ENCODE measurements at places on chromosomes 11 and 22.
A peak's percentile ranks its signal among the peaks of the same experiment; 100 is the strongest.

- no peak for DNase-seq
These were observed 347.0 kb upstream of the SYN3 start for GRCh38 chr22:33405194-33405593.

DNA sequence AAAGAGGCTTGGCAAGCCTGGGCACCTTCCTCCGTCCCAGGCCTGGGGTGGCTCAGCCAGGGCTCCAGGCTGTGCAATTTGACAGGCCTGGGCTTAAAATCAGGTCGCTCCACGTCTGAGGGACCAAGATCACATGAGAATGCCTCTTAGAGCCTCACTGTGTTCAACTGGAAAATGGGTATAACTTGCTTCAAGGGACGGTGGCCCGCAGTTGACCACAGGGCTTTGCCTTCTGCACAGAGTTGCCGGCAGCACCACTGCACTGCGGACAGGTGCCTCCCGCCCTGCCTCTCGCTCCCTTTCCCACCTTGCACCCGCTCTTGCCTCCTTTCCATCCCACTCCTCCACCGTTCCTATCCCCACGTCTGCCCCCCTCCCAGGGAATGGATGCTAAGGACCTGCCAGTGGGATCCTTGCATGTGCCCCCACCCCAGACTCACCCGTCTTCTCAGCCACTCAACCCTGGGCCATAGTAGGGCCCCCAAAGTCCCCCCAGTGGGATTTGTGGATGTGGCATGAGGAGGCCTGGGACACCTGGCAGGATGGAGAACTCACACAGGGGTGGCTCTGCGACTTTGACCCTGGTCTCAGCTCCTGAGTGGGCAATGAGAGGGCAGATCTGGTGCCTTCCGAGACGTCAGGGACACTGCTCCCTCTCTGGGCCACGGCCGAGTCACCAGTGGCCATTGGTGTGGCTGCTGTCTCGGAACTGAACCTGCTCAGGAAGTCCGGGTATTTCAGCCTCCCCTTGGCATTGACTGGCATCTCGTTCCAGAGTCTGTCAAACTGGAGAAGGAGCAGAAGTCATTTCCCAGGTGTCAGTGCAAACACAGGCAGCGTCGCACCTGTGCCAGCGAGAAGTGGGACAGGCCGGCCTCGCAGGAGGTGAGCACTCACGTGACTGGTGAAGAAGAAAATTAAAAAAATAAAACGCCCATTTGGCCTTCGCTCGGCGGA, 128.0 kb downstream of the MPPED1 start:
- DNase-seq: no peak

DNA sequence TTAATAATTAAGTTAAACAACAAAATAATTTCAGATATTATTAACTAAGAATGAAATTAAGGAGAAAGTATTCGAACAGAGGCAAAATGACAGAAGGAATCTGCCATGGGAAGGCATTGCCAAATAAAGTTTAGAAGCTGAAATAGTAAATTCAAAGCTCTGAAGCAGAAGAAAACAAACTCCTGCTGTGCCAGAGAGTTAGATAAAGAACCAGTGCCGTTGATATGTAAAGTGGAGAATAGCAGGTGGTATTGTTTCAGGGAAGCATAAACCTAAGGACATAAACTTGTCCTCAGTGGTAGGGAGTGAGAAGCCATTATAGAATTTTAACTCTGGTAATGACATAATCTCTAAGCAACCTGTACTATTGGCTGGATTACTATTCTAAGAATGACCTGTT, 2.7 kb upstream of the HBG2 start:
- no peak for DNase-seq

DNA sequence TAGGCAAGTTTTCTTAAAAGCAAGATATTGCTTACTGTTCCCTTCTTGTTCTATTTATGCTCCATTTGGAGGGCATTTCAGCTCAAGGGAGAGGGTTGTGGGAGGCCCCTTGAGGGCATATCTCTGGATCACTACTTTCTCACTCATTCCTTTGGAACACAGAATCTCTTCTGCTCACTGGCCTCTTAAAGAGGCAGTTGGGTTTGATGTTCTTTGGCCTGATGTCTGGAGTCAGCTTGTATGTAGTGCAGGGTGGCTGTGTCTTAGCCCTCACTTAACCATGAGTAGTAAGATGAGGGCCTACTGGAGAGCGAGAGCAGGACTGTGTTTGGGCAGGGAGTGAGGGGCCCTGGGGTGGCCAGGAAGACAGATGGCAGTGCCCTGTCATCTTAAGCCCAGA, 3.6 kb downstream of the INCENP start:
- no peak for DNase-seq

DNA sequence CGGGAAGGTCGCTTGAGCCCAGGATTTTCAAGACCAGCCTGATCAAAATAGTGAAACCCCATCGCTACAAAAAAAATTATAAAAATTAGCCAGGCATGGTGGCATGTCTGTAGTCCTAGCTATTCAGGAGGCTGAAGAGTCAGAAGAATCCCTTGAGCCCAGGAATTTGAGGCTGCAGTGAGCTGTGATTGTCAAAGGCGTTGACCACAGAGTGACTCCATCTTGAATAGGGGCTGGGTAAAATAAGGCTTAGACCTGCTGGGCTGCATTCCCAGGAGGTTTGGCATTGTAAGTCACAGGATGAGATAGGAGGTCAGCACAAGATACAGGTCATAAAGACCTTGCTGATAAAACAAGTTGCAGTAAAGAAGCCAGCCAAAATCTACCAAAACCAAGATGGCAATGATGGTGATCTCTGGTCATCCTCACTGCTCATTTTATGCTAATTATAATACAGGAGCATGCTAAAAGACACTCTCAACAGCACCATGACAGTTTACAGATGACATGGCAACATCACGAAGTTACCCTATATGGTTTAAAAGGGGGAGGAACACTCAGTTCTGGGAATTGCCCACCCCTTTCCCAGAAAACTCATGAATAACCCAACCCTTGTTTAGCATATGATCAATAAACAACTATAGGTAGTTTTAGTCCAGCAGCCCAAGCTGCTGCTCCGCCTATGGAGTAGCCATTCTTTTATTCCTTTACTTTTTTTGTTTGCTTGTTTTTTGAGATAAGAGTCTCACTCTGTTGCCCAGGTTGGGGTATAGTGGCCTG, 2.8 kb upstream of the RDX start:
- no peak for DNase-seq

DNA sequence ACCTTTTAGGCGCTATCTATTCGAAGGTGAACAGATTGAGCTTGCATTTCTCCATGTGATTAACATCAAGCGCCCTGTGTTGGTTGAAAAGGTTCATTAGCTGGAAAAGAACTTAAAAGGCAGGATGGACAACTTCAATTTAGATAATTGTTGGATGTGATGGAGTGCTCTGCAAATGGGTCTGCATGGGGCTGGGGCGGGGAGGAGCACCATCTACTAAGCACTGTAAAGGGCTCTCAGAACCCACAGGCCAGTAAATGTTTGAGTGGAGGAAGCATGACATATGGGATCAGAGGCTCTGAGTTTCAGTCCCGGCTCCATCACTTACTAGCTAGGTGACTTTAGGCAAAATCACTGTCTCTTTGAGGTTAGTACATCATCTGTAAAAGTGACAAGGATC, 28.2 kb downstream of the ARL14EP start:
- DNase-seq: no peak

DNA sequence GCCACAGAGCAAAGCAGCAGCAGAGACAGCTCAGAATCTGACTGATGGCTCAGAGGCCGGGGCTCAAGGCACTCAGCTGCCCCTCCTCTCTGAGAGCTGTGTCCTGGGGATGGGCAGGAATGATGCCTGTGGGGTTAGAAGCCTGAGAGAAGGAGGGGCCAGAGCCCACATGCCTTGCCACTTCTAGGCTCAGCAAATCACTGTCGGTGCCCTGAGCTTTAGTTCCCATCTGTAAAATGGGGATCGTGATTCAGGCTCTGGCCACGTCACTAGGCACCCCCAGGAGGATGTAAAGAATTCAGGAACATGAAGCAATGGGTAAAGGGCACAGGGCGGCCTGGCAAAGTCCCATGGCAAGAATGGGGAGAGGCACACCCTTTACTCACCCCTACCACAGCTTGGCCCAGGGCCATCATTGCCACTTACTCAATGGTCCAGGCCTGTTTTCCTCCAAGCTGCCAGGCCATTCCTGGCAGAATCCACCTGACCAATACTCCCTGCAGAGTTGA, 3.4 kb upstream of the CDC42EP2 start:
- DNase-seq: no peak

DNA sequence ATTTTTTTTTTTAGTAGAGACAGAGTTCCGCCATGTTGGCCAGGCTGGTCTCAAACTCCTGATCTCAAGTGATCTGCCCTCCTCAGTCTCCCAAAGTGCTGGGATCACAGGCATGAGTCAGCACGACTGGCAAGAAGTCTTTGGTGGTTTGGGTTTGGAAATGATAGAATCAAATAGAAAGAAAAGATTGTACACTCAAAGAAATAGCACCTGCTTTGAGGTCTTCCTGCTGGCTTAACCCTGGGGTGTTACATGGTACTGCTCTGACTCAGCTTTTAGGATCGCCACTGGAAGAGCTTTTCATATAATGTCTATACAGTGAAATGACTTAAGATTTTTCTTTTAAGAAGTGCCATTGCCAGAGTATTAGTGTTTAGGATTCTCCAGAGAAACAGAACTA, 50.2 kb downstream of the JAM3 start:
- peak; percentile 91 for DNase-seq

GRCh38 chr11:59669611-59670009, 773 bp upstream of the PATL1 start:
- no peak for DNase-seq

- no peak for DNase-seq
These were observed 231.9 kb upstream of the ISX start for GRCh38 chr22:34834059-34834458.

- no peak for DNase-seq
These were observed 227.5 kb upstream of the NARS2 start for GRCh38 chr11:78802058-78802761.

- no peak for DNase-seq
These were observed 27.6 kb upstream of the TOLLIP start for GRCh38 chr11:1336836-1337646.

DNA sequence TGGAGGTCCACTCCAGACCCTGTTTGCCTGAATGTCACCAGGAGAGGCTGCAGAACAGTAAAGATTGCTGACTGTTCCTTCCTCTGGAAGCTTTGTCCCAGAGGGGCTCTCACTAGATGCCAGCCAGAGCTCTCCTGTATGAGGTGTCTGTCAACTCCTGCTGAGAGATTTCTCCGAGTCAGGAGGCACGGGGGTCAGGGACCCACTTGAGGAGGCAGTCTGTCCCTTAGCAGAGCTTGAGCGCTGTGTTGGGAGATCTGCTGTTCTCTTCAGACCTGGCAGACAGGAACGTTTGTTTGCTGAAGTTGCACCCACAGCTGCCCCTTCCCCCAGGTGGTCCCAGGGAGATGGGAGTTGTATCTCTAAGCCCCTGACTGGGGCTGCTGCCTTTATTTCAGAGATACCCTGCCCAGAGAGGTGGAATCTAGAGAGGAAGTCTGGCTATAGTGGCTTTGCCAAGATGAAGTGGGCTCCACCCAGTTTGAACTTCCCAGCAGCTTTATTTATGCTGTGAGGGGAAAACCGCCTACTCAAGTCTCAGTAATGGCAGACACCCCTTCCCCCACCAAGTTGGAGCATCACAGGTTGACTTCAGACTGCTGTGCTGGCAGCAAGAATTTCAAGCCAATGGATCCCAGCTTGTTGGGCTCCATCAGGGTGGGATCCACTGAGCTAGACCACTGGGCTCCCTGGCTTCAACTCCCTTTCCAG, 99.4 kb downstream of the PDE3B start:
- DNase-seq: no peak

DNA sequence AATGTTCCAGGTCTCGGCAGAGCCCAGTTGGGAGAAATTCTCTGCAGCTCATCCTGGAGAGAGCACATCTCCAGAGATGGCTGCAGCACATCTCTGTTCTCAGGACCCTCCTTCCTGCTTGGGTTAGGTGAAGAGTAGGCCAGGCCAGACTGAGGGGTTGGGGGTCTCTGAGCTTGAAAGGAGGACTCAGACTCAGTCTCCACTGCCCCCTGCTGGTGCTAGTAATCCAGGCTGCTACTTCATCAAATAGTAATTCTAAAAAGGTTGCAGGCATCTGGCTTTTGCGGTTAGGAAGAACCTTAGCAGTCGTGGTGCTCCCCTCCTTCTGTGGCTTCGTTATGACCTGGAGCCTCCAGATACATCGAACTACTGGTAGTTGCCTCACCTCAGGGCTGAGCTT, 9.7 kb downstream of the TUB start:
- DNase-seq: no peak

- peak; percentile 72 for DNase-seq
These were observed 18.3 kb downstream of the PRSS23 start for GRCh38 chr11:86818462-86819192.
